ENCODE measurements at places on chromosomes 11 and 22.

DNA sequence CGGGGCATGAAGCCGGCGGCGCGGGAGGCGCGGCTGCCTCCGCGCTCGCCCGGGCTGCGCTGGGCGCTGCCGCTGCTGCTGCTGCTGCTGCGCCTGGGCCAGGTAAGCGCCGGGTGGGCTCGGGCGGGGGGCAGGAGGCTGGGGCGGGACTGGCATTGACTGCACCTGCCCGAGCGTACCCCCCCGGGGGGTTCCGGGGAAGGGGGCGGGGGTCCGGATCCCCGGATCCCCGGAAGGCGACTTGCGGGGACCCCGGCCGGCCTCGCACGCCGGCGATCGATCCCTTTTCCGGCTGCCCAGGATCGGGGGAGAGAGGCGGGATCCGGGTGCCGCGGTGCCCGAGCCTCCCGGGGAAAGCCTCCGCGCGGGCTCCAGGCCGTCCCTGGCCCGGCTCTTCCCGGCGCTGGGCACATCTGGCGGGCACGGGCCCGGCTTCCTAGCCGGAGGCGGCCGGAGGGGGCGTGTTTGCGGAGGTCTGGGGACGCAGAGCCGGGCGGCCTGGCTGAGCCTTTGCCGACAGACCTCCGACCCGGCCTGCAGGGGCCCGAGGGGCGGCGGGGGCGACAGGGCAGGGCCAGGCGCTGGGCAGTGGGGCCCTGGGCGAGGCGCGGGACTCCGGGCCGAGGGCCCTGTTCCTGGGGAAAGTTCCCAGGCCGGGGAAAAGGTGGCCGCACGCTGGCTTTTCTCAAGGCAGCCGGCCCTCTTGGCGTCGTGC, 705 bp downstream of the PTPRJ start:
- DNase-seq, result no peak

- no peak for DNase-seq
These were observed 173.4 kb downstream of the NCAM1 start for GRCh38 chr11:113134626-113135025.

GRCh38 chr11:35951680-35952079, 7.8 kb downstream of the LDLRAD3 start:
- DNase-seq, result no peak

- DNase-seq, result no peak
These were observed 4.5 kb downstream of the MPPED2 start for GRCh38 chr11:30581675-30582074.

GRCh38 chr11:131749101-131749500, 378.7 kb downstream of the NTM start:
- DNase-seq, result no peak

DNA sequence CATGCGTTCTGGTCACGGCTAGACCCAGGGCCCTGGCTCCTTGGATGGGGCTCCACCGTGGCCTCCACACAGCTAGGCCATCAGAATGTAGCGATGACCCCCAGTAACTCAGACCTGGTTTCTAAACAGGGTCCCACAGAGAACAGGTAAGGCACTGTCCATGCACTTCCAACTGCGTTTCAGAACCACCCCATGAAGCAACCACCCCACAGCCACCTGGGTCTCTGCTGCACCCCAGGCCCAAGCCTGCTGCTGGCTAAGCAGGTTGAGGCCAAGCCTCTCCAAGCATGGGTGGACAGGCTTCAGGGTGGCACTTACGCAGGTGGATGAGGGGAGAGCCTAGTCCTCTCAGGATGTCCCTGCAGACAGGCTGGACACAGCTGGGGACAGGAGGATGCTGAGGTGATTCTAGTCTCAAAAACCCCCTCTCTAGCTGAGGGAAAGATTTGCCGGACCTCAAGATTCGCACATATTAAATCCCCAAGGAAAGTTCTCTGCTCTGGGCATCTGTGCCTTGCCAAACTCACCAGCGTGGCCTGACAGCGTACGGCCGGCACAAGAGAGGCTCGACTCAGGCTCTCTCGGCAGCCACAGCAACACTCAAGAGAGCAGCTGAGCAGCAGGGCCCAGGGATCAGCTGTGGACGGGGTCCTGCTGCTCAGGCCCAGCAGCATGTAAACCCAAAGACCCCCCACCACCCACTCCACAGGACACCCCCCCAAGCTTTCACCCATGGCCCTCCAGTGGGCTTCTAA, 141.6 kb downstream of the CRYBB2 start:
- DNase-seq, result no peak

GRCh38 chr22:19717691-19718455, 3.6 kb downstream of the SEPTIN5 start:
- DNase-seq, result peak; percentile 60

- DNase-seq, result no peak
These were observed 231.9 kb upstream of the E2F8 start for GRCh38 chr11:19472679-19473078.

- no peak for DNase-seq
These were observed 6.9 kb downstream of the OR8B12 start for GRCh38 chr11:124536520-124536919.

DNA sequence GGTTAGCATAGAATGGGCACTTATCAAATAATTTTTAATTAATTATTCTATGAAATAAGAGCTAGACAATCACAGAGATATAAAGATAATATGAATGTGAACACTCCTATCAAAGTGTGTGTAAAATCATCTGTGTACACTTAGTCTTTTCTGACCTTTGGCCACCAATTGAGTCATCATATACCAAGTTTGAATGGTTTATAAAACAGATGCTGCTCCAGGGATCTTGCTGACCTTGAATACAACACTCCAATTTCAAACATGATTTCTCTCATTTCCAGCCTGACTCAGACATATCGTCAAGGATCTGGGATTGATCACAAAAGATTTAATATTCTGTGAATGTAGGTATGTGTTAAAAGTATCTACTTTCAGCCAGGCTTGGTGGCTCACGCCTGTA, 2.9 kb upstream of the OR51V1 start:
- DNase-seq, result no peak

DNA sequence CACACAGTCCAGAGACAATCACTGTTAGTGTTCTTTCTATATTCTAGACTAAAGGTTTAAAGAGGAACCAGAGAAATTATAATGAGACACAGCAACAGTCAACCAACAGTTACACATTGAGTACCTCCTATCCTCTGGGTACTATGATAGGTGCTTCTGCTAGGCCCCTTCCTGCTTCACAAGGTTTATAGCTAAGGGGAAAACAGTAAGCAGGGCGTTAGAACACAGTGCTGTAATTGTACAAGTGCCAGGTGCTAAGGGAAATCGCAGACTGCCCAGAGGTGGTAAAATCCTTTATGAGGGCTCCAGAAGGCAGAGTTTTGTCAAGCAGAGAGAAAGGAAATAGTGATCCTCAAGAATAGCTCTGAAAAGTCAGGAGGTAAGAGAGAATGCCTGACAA, 297.2 kb upstream of the FAT3 start:
- no peak for DNase-seq

GRCh38 chr11:60890696-60891095, 15.7 kb downstream of the PRPF19 start:
- no peak for DNase-seq

GRCh38 chr11:24704716-24705115, 207.9 kb downstream of the LUZP2 start:
- no peak for DNase-seq

GRCh38 chr22:35597692-35598395, 19.3 kb downstream of the MB start:
- DNase-seq, result no peak

GRCh38 chr11:61516191-61516590, 7.6 kb downstream of the LRRC10B start:
- DNase-seq, result no peak

GRCh38 chr11:107733518-107733917, 21.7 kb upstream of the SLN start:
- no peak for DNase-seq

GRCh38 chr11:66981976-66982578, 7.0 kb downstream of the C11orf86 start:
- no peak for DNase-seq

DNA sequence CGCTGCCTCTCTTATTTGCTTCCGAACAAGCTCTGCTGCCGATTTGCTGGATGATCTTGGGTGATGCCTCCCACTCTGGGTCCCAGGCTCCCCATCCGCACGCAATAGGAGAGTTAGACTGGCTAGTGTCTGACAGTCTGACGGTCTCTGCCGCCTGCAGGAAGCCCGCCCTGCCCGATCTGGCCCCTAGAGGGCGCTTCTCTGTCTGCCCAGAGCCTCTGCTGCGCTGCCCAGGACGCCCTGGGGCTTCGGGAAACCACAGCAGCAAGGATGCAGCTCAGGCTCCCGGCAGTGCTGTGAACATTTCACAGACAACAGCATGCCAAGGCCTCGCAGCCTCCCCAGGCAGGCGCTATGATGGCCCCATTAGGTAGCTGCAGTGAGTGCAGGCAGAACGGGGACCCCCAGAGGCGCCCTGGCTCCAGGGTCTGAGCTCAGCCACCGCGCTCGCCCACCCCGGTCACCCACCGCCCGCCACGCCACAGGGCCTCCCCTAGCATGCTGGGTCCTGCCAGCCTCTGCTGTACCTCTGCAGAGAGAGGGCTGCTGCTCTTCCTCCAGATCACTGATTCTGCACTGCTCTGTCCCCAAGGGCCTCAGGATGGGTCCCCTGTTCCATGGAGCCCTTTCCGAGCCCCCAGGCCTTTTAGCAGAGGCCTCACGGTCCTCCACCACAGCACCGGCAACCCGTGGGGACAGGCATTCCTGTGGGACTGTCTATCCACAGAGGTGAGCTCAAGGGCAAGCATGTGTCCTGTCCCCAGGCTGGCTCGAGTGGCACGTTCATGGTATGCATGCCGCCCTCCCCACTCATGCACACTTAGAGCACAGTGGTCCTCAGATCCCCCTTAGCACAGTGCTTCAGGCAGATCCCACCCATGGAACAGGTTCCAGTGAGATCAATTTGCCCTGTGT, 4.3 kb upstream of the BAIAP2L2 start:
- peak; percentile 42 for DNase-seq

GRCh38 chr11:1843098-1843473, 4.3 kb downstream of the TNNI2 start:
- no peak for DNase-seq

GRCh38 chr11:130611791-130612251, 163.4 kb downstream of the ADAMTS15 start:
- no peak for DNase-seq

DNA sequence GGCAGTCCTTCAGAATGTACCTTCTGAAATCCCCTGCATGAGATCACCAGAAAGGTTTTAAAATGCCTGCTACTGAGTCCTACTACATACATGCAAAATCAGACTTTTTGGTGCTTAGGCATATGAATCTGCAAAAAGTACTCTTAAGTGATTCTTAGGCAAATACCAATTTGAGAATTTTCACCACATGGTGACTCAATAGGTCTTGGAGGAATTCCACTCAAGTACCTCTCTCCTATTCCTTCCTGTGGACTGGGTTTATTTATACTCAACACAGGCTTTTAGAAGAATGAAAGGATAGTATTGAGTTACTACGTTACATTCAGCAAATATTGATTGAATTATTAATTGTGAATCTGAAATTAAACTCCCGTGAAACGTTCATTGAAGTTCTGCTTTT, 223.9 kb downstream of the CNTN5 start:
- DNase-seq, result no peak

GRCh38 chr11:107140983-107141382, 122.7 kb upstream of the GUCY1A2 start:
- no peak for DNase-seq

DNA sequence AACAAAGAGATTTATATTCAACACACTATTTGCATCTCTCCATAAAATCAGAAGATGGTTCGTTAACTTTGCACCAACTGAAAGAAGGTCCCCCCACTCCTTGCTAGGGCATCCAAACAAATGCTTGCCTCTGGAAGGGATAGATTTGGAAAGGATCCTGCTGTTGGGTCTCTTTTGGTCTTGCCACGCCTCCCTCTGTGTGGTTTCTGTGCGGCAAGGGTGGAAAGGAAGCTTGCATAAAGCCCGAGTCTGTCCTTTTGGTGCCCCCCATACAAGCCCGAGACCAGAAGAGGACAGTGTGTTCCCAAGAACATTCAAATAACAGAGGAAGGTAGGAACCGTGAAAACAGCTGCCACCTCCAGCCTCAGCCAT, 15.1 kb downstream of the SCGB1A1 start:
- no peak for DNase-seq

DNA sequence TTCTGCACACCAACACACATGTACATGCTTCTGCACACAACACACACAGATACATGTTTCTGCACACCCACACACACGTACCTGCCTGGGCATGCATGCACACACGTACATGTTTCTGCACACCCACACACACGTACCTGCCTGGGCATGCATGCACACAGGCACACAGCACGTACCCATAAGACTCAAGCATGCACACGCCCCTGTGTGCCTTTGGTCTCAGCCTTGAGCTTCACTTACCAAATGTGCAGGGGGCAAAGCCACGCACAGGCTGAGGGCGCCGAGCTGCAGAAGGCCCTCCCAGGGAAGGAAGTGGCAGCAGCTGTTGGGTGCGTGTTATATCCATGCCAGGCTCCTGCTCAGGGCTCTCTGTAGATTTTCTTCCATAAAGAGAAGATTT, 34.7 kb upstream of the SMIM38 start:
- no peak for DNase-seq

DNA sequence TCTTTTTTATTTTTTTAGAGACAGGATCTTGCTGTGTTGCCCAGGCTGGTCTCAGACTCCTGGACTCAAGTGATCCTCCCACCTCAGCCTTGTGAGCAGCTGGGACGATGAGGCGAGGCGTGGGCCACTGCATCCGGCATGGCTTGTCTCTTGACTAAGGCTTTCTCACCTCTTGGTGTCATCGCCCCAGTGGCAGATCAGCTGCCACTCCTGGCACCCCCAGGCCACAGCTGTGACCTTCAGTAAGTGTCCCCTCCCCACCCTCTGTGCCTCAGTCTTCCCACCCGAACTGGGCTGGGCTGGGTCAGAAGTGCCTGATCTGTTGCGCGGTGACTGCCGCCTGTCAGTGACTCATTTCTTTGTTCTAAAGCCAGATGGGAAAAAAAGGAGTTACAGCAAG, 3.6 kb downstream of the SYNGR1 start:
- no peak for DNase-seq

GRCh38 chr22:44702479-44703198, 635 bp downstream of the PRR5 start:
- DNase-seq, result no peak

- no peak for DNase-seq
These were observed 48.8 kb downstream of the MN1 start for GRCh38 chr22:27752771-27753170.

DNA sequence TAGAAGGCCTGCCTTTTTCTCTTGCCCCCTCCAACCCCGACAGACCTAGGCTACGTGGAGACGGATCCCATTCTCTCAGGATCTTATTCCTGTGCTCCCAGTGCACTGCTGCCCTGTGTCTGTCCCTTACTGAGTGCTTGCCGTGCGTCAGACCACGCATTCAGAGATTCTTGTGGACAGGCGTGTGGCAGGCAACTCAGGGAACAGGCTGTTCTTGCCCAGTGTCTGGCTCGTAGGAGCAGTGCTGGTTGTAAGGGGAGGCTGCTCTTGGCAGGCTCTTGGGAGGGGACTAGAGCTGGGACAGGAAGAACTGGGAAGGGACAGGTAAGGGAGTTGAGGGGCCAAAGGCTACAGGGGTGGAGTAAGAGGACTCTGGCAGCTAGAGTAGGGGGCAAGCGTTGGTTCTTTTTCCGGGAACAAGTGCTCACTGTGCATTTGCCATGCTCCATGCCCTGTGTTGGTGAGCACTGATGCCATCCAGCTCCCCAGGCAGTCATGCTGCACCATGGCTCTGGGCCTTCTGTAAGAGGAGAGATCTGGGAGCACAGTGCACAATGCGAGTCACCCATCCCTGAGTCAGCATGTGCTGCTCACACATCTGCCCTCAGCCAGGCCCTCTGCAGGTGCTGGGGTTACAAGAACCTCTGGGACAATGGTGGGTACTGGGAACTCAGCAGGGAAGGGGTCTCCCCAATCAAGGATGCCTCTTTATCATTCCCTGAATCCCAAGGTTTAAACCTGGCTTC, 119.1 kb downstream of the TBC1D22A start:
- DNase-seq, result no peak

GRCh38 chr22:50544078-50544745, 1.5 kb upstream of the KLHDC7B start:
- peak; percentile 72 for DNase-seq

Measured in stimulated activated CD8-positive, alpha-beta memory T cell treated with anti-CD3 and anti-CD28 coated beads, Interleukin-4, amount 100 ng/mL, for 4 hours (primary cell).